Activated T-cell treated with anti-CD3 and anti-CD28 coated beads, Interleukin-2, amount 50 U/mL, for 24 hours (primary cell): ENCODE measurements at places on chromosomes 3 and 15.

GRCh38 chr3:187012609-187013051, 82.3 kb downstream of the ST6GAL1 start:
- peak; percentile 68 for DNase-seq

DNA sequence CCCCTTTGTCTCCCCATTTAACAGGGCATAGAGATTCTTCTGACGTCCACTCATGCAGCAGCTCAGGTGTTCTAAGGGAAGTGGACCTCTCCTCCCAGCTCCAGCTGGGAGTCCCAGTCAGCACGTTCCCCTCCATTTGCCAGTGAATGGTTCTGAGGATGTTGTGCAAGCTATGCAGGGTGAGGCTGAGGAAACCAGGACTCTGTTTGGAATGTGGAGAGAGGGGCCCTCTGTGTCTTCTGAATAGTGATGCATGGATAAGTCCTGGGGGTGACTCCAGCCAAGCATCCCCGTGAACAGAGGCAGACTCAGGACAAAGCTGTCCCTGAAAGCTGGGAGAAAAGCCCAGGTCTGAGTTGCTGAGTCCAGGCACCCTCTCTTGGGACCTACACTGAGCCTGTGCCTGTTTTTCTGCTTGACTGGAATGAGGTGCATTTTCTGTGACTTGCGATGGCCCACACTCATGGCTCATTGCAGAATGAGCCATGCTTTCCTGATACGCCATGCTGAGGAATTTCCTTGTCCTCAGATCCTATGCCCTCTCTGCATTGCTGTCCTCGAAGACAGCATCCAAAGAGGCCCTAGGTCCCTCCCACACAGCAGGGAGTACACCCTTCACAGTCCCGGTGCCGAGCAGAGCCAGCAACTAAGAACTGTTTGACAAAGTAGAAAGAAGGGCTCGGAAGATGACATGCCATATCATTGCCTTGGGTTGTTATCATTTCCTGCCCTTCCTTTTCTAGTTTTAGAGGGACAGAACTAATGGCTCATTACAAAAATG, 185.2 kb downstream of the ATP10A start:
- DNase-seq = no peak

DNA sequence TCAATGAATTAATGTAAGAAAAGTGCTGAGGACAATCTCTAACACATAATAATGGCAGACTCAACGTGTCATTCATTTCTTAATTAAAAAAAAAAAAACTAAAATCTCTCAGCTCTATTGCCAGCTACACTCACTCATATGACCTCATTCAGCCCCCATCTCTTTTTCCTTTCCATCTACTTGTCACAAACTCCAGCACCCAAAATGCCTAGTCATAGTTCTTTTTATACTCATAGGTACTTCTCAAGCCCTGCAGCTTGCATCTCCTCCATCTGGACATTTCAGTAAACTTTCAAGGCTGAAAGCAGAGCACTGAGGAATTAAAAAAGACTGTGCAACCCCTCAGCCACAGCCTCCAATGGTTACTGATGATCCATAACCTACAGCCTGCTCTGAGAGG, 109.8 kb downstream of the PLCH1 start:
- no peak for DNase-seq

- DNase-seq = no peak
These were observed 9.2 kb upstream of the DENND4A start for GRCh38 chr15:65801229-65801805.

GRCh38 chr3:122903171-122903570, 108.3 kb downstream of the SLC49A4 start:
- no peak for DNase-seq

GRCh38 chr3:15809313-15809712, 11.5 kb upstream of the ANKRD28 start:
- no peak for DNase-seq

DNA sequence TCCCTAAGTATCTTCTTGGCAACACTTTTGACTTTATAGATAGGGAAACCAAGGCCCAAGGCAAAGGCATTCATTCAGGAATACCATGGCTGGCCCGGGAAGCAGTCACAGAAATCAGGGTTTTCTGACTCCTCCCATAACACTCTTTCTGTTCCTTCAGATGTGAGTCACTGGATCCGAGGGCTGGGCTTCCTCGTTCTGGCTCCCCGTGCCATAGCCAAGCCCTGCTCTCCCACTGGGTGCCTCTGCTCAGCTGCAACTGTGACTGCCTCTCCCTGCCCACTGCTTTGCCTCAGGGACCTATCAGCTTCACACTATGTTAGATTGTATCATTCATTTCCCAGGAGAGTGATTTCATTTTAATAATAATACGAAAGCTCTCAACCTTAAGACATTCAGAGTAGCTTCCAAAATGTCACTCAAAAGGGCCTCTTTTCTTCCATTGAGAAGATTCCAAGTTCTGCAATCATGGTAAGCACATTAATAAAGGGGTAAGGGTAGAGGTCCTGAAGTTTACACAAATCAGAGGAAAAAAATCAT, 50.2 kb downstream of the GABRB3 start:
- DNase-seq = no peak

DNA sequence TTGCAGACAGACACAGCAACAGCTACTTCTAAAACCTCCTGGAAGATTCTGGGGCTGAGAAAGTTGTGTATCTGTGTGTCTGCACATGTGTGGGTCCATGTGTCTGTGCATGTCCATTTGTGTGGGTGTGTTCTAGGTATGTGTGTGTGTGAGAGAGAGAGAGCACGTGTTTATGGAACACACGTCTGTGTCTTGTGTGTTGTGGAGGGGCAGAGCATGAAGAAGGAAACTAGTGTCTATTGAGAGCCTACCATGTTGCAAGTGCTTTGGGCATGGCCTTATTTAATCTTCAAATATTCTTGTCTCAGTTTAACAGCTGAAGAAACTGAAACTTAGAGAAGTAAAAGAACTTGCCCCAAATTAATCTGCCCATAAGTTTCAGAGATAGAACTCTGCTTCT, 327.5 kb downstream of the UACA start:
- peak; percentile 22 for DNase-seq

DNA sequence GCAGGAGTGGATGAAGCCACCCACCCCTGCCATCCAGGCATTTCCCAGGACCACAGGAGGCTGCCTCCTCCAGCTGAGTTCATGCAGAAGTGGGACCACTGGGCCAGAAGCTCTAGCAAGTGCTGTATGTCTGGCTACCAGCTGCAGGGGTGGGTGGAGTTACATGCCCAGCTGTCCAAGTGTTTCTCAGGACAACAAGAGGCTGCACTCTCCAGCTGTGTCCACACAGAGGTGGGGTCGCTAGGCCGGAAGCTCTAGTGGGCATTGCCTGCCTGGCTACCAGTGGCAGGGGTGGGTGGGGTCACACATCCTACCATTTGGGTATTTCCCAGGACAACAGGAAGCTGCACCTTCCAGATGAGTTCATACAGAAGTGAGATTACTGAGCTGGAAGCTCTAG, 234.0 kb upstream of the PPP2R3A start:
- DNase-seq = no peak

GRCh38 chr3:182325213-182325950, 467.9 kb upstream of the ATP11B start:
- no peak for DNase-seq

GRCh38 chr3:137906985-137907649, 102.8 kb upstream of the CLDN18 start:
- no peak for DNase-seq

DNA sequence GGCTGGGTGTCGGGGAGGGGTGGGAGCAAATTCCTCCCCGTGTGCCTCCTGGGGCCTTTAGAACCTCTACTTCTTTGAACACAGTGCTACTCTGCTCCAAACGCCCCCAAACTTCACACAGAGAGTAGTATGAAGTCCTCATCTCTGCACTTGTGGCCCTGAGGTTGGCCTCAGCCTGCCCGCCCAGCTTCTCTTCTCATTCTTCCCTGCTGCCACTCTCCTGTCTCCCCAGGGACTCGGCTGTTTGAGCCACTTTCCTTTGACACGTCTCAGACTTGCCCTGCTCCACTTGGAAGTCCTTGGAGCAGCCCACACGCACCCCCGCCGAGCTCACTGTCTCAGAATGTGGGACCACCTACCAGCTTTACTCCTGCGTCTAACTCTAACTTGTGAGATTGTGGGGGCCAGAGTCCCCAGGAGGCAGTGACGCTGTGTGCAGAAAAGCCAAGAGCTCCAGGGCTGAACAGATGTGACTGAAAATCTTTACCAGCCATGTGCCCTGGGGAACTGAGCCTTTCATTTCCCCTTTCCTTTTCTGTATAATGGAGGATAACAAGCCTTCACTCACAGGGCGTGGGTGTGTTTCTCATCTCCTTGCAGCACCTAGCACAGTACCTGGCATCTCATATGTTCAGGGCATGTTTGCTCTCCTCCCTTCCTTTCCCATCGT, 233.6 kb upstream of the CTDSPL start:
- no peak for DNase-seq

DNA sequence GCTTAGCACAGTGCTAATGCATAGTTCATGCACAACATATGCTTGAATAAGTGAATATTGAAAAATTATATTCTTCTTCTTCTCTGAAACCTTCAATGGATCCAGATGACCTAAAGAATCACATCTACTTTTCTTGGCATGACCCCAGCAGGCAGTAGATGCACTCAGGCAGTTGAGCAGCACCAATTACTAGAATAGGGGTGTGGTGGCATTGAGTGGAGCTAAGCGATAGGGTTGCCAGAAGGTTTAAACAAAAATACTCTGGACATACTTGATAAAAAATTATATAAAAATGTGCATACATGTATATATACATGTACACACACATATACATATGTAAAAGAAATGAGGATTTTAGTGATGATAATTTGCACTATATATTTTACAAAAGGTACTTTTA, 81.8 kb downstream of the NFKBIZ start:
- no peak for DNase-seq

DNA sequence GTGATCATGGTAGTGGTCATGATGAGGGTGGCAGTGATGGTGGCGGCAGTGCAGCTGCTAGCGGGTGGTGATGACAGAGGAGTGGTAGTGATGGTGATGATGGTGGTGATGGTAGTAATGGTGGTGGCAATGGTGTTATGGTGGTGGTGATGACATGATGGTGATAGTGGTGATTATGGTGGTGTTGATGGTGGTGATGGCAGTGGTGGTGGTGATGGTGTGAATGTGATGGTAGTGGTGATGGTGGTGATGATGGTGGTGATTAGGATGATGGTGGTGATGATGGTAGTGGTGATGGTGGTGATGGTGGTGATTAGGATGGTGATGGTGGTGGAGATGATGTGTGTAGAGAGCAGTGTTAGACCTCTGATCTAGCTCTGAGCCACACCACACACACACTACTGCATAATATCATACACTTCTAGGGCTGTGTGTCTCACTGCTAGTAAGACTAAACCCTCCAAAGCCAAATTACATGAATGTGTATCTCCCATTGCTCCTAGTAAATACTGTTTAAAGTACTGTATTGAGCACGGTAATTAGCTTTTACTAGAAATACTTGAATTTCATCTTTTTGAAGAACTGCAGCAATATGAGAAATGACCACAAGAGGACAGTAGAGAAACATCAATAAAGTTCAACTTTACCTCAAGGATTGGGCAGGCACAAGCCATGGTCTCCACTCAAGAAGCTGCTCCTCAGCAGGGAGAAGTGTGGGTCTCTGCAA, 28.8 kb downstream of the TMED3 start:
- DNase-seq = no peak

- DNase-seq = no peak
These were observed 33.4 kb upstream of the ZNF609 start for GRCh38 chr15:64426845-64427465.

DNA sequence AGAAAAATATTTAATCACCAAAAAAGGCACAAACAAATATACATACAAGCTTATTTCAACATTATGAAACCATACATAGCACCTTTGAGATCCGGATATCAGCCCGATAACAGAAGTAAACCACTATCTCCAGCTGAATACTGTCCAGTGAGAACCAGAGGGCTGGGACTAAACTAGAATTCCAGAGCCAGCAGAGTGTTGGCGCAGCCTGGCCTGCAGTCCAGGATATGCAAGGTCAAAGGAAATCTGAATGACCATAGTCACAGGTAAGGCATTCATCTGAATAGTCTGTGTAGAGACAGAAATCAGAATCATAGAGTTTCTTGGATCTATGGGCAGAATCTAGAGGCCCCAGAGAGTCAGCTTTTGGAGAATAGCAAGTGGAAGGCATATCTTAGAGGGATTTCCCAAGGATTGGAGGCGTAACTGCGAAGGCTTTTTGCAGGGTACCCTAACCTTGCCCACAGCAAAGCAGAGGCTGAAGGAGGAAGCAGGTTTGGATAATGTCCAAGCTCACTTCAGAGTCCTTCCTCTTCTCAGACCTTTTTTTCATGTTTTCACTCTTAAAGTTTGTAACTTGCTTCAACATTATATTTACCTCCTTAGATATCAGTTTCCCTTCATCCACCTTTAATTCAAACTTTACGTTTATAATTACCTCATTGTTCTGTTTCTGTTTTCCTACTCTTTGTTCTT, 32.5 kb upstream of the TP63 start:
- DNase-seq = no peak

- no peak for DNase-seq
These were observed 24.2 kb upstream of the GALNT15 start for GRCh38 chr3:16150285-16150684.

GRCh38 chr3:99376926-99377325, 261.5 kb upstream of the COL8A1 start:
- no peak for DNase-seq

DNA sequence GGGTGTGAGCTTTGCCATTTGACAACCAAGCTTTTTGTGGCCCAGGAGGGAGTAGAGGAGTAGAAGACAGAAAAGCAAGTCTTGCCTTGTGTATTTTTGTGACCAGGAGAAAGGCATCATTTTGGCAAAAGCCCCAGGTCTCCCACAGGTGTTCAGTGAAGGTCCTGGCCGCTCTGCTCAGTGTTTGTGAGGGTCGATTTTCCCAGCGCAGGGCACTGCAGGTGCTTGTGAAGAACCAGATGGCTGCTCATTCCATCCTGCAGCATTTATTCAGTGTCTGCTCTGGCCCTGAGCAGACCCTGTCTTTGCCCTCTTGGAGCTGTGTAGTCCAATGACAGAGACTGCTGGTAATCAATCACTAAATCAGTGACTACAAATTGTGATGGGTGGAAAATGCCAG, 19.5 kb downstream of the TRAK1 start:
- no peak for DNase-seq

- no peak for DNase-seq
These were observed 20.9 kb downstream of the SLC2A2 start for GRCh38 chr3:171005648-171006047.

DNA sequence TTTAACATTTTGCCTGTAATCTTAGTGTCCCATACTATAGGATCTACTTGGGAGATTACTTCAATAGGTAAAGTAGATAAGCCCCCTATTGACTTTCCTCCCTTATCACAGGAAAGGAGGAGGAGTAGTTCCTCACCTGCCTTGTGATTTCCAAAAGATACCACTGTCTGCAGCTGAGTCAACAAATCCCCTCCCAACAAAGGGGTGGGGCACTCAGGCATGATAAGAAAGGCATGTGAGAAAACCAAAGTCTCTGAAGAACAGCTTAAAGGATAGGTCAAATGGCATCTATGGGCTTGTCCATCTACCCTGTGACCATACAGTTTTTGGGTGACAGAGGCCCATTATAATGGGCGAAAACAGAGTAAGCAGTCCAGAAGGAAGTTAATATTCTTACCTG, 71.3 kb upstream of the WNT7A start:
- DNase-seq = no peak
